ENCODE measurements at places on chromosomes 4 and X.

GRCh38 chr4:77432717-77433417 is 172.8 kb upstream of the CXCL13 start:
- DNase-seq: no peak

DNA sequence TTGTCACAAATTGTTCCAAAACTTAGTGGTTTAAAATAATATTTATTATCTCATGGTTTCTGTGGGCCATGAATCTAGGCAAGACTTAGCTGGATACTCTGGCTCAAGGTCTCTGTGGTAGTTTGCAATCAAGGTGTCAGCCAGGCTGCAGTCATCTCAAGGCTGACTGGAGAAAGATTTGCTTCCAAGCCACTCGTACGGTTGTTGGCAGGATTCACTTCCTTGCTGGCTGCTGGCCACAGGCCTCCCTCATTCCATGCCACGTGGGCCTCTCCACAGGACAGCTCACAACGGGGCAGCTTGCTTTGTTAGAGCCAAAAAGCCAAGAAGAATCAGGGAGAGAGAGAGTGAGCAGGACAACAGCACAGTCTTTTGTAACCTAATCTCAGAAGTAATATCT is 101.4 kb downstream of the WWC2 start:
- no peak for DNase-seq

- DNase-seq: no peak
Observed at GRCh38 chr4:148814030-148814429, 371.8 kb upstream of the NR3C2 start.

- DNase-seq: no peak
Observed at GRCh38 chr4:30208731-30209435, 511.3 kb upstream of the PCDH7 start.

GRCh38 chr4:145098675-145099037 is 545 bp downstream of the ABCE1 start:
- peak; percentile 60 for DNase-seq

DNA sequence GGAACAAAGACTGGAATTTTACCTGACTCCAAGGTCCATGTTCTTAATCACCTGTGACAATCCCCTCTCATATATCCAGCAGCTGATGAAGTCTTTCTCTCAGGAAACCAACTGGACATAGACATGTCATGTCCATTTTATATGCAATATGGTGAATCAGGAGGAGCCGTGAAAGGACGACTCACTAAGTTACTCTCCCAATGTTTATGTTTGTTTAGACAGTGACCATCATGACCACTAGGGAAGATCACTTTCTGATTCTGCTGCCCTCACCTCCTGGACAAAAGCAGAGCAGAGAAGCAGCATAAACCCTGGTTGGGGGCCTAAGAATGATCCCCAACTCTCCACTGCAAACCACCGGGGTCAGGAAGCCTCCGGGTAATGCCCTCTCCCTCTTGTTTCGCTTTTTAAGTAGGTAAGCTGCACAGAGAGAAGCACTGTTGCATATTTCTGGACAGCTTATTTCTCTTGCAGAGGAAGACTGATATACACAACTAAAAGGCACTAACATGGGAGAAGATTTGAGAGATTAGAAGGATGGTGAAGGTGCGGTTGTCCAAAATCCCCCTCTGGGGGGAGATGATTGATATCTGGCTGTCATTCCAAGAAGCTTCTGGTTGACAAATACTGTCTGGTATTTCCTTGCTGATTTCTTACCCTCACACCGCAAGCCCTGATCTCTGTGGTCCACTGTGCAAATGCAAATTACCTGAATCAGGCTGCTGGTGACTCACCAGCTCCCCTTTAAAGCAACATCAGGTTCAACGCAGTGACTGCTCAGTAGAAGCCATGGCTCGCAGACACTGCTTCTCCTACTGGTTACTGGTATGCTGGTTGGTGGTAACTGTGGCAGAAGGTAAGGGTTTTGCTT is at the start of gene ODAPH:
Gene ODAPH (plus strand): TSS at position 773 of the 871 bp plus-strand sequence. CDS start 17 bp downstream, at position 790.
- DNase-seq: no peak

- DNase-seq: no peak
Observed at GRCh38 chr4:110667670-110668069, 44.8 kb upstream of the PITX2 start.

DNA sequence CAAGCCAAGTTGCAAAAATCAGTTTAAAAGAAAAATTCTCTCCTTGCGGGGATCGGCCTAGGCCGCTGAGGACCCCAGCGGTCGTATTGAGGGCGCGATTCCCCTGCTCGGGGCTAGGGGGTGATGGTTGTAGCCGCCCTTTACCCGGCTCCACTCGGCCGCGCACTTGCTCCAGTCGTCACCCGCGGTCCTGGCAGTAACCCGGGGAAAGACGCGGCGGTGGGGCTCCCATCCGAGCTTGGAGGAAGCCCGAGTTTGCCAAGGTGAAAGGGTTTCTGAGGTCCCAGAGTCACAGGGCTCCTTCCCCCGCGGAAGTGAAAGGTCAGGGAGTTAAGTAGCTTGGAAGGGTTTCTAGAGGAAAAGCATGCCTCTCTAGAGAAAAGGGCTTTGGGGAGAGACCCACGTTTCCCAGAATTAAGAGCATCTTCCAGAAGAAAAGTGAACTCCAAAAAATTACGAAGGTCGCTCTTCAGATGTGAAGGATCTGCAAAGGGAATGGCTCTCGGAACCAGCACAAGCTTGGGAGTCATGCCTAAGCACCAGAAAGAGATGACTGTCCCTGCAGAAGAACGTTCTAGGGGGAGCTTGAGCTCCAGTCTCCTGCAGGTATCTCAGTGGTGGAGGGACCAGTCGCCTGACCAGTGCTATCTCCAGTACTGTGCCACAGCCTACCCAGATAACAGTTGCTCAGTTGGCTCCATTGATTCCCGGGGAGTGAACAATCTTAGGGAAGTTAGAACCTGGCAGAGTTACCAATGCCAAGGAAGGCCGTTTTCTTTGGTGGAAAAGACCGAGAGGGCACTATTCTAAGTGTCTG is 875 bp downstream of the LAP3 start:
- DNase-seq: no peak

DNA sequence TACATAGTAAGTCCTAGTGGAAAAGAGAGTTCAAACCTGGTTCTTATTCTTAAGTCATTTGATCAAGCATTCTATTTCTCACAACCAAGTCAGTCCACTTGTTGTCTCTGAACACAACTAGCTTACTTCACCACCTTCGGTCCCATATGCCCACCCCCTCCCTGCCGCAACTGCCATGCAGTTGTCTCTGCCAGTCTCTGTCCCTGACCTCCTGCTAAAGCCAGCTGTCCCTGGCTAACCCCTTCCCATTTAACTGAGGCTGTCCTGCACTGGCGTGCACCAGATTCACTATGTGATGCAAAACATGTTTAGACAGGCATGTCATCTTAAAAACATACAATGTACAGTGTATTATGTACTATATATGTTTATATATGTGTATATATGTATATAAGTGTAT is 12.7 kb downstream of the FRAS1 start:
- DNase-seq: no peak

DNA sequence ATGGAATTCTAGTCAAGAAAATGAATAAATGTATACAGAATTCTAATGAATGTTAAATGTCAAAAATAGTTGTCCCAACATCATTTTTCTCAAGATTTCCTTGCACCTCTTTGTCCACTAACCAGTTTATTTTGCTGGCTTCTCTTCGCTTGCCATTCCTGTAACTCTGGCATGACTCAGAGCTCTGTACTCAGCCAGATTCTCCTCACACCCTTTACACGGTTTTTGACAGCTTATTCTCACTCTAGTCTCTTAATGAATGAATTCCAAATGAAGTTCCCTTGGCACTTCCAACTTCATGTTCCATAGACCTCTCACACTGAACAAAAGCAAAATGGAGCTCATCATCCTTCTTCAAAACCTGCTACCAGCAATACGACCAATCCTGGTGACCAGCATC is 419.3 kb upstream of the SLIT2 start:
- no peak for DNase-seq

DNA sequence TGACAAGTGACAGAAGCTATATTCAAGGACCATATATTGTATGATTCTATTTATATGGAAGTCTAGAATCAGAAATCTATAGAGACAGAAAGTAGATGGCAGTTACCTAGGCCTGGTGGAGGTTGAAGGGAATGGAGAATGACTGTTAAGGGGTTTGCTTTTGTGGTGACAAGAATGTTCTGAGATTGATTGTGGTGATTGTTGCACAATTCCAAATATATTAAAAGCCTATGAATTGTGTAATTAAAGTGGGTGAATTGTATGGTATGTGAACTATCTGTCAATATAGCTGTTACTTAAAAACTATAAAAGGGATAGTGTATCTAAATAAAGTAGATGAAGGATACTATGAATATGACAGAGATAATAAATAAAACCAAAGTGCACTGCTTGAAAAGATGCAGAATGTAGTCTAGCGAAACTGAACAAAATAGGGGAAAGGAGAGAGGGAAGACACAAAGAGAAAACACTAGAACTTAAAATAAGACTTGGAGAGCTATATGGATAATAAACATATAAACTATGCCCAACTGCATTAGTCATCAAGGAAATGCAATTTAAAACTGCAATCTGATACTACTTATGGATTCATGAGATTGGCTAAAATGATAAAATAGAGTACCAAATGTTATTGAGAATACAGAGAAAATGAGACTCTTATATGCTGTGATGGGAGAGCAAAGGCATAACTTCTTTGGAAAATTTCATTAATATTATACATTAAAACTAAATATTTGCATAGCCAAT is 82.1 kb upstream of the BANK1 start:
- DNase-seq: no peak

GRCh38 chrX:110215411-110215810 is 102.5 kb downstream of the AMMECR1 start:
- DNase-seq: no peak

GRCh38 chr4:4625488-4625887 is 83.6 kb upstream of the STX18 start:
- DNase-seq: no peak

- no peak for DNase-seq
Observed at GRCh38 chr4:140641789-140642439, 73.2 kb upstream of the UCP1 start.

GRCh38 chrX:68186552-68187262 is 246.6 kb downstream of the OPHN1 start:
- DNase-seq: no peak

- no peak for DNase-seq
Observed at GRCh38 chr4:138555584-138555983, 313.4 kb upstream of the SLC7A11 start.

- DNase-seq: no peak
Observed at GRCh38 chr4:108078024-108078733, 88.5 kb downstream of the HADH start.

GRCh38 chrX:3548765-3549391 is 164.6 kb downstream of the PRKX start:
- no peak for DNase-seq

DNA sequence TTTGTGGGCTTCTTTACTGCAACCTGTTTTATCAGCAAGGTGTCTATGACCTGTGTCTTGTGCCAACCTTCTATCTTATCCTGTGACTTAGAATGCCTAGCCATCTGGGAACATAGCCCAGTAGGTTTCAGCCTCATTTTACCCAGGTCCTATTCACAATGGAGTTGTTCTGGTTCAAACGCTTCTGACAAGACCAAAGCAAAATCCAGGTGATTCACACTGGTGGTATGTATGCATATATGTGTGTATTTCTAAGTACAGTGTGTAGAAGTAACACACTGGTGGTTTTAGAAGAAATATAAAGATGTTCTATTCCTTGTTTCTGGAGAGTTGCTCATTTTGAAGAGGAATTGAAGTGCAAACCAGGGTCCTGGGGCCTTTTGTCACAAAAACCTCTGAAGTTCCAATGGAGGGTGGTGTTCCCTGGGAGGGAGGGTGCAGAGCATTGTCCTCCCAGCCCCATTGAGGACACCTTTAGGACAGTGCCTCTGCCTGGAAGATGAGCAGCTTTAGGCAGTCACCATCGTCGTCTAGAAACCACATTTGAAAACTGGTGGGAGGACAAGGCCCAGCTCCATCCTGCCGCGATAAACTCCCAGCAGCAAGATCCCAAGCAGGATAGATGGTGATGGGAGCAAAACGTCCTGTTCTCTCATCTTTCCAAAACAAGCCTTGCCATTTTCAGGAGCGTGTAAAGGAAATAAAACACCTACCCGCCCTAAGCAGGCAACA is 191.4 kb downstream of the TSPAN5 start:
- no peak for DNase-seq

- peak; percentile 63 for DNase-seq
Observed at GRCh38 chrX:153875391-153876111, 10.4 kb downstream of the L1CAM start.

- DNase-seq: no peak
Observed at GRCh38 chr4:158644760-158645159, 26.9 kb downstream of the C4orf46 start.

DNA sequence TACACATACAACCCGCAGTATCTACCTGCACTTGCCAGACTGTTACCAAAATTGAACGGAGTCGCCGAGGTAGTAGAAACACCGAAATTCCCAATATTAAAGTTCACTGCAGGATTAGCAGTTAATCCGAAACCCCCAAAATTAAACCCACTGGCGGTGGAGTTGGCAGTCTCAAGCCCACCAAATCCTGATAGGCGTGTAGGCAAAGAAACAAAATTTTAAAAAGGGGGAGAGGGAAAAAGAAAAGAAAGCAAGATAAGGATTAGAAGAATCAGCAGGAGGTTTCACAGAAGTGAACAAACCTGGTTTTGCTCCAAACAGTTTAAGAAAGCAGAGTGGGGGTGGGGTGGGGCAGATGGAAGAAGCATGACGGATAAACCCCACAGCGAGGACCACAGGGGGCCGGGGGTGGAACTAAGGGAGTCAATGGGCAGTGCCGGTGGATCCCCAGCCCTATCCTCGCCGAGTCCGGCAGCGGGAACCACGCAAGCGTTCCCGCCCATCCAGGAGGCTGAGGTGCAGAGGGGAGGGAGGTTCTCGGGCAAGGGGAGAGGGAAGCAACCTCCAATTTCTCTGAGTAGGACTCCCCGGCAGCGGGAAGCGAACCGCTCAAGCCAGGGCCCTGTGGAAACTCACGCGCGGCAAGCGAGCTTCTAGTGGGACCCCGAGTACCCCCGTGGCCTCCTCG is 599 bp downstream of the NUP54 start:
- peak; percentile 28 for DNase-seq

DNA sequence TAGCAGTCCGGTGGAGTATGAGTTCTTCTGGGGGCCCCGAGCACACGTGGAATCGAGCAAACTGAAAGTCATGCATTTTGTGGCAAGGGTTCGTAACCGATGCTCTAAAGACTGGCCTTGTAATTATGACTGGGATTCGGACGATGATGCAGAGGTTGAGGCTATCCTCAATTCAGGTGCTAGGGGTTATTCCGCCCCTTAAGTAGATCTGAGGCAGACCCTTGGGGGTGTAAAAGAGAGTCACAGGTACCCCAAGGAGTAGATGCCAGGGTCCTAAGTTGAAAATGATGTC is 852 bp downstream of the MAGEH1 start:
- no peak for DNase-seq

DNA sequence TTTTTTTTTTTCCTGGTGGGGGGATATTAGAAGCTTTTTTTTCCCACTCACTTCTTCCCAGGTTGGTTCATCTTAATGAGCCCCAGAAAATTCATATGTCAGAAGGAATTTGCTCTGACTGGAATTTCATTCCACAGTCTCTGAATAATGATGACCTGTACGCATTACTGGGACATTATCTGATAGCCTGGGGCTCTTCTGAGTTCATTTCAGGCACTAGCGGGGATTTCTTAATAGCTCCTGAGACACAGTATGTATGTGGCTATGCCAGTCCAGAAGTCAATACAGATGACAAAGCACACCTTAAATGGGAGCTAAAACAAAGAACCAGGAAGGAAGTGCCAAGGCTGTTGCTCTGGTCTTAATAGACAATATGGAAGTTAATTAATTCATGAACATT is 295.2 kb upstream of the IGFBP7 start:
- DNase-seq: no peak

Data from CD4-positive, alpha-beta T cell treated with Interleukin-4 for 1 hour (primary cell).